ENCODE measurements at places on chromosomes 7 and 10.

DNA sequence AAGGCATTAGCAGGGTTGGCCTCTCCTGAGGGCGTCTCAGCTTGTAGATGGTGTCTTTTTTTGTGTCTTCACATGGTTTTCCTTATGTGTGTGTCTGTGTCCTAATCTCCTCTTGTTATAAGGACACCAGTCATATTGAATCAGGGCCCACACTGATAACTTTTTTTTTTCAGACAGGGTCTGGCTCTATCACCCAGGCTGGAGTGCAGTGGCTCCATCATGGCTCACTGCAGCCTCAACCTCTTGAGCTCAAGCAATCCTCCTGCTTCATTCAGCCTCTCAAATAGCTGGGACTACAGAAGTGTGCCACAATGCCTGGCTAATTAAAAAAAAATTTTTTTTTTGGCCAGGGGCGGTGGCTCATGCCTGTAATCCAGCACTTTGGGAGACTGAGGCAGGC is 41.3 kb upstream of the KMT2C start:
- DNase-seq, result no peak

DNA sequence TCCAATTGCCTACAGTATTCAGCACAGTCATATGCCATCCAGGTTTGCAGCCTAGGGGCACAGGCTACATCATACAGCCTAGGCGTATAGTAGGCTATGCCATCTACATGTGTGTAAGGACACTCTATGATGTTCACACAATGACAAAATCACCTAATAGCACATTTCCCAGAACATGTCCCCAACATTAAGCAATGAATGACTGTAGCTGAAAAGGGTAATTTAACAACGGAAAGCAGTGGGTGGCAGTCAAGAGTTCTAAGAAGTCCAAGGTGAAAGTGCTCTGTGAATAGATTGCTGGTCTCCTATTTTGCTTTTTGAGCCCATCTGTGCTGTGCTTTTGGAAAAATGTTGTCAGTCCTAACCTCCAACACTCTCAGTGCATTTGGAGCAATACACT is 162.6 kb downstream of the KLF6 start:
- no peak for DNase-seq

DNA sequence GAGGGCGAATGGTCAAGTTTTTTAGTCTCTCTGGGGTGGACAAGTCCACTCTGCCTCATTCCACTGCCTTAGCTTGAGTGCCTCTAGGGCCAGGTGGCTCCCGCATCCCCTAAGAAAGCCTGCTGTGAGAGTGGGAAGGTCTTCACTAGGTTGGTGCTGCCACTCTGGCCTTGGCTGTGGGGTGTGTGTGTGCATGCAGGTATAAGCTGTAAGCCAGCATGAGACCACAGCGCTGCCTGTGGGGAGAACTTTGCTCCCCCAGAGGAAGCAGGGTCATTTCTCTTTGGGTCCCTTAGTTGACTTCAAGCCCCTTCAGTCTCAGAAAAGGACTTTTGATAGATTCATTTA is 25.5 kb upstream of the PCBD1 start:
- DNase-seq, result no peak

DNA sequence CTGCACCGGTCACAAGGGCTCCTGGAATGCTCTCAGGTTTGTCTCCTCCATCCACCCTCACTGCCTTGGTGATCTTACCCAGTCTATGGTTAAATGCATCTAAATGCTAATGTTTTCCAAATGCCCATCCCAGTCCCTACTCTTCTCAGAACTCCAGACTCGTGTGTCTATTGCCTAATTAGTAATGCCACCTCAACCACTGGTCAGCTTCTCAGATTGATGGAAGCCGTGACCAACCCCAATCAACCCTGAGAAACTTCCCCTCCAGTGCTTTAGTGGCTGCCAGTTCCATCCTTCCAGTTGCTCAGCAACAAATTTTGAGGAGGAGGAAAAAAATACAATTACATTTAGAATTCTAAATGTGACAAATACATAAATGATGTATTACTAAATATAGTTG is 18.6 kb downstream of the NUDCD3 start:
- no peak for DNase-seq

- DNase-seq, result no peak
These were observed 20.8 kb upstream of the NRP1 start for GRCh38 chr10:33355274-33355673.

- no peak for DNase-seq
These were observed 445 bp upstream of the PVRIG start for GRCh38 chr7:100219271-100219737.

DNA sequence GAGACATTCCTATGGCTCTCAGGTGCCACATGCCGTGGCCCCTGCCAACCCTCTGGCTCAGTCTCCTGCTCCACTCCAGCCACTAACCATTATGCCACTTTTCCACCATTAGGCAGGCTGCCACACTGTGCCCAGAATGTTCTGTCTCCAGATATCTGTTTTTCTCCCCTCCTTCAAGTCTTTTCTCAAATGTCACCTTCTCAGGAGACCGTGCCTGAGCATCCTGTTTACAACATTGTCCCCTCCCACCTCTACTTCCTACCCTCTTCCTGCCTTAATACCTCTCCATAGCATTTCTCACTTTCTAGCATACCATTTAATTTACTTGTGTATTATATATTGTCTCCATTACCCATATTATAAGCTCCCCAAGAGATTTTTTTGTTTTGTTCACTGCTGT is 162.5 kb upstream of the LYZL2 start:
- no peak for DNase-seq

DNA sequence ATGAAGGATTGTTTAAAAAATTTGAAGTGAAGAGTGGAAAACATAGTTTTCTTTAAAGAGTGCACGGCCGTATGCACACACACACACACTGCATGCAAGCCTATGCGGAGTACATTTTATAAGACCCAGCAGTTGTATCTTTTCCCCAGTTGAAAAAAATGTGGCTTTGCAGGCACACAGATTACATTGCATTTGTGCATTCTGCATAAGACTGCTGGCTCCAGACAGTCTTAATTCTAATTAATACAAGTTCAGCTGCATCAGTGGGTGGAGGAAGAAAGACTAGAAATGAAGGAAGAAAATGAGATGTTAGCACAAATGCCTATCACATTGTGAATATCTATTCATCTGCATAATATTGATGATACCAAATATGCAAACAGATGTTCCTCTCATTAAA is 79.6 kb downstream of the FAM204A start:
- DNase-seq, result no peak

DNA sequence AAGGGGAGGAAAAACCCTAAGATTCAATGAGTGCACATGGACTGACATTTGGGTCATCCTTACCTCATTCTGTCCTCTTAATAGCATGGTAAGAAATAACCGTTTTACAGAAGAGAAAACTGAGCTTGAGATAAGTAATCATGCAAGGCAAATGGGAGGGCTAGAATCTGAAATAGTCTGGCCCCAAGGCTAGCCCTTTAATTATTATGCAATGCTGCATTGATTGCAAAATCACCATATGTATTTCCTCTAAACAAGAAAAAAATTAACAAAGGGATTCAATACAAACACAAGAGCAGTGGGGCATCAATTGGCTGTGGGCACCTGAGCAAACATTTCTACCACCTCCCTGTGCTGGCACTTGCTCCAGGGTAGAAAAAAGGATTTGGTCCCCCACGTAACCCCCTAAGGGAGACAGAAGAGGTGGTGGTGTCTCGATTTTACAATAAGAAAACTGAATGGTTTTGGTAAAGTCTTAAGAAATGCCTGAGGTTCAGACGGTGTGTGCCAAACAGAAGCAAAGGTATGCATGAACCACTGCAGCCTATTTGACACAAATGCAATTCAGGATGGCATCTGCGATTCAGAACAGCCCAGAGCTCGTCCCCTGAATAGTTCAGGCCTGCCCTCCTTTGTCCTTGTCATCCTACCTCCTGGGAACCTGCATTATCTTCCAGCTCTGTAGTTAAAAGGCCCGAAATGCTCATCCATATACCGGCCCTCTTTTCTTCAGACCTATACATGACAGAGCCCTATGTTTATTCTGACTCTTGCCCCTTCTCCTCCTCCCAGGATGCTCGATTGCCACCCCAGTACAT is 23.6 kb downstream of the PIP4K2A start:
- no peak for DNase-seq

DNA sequence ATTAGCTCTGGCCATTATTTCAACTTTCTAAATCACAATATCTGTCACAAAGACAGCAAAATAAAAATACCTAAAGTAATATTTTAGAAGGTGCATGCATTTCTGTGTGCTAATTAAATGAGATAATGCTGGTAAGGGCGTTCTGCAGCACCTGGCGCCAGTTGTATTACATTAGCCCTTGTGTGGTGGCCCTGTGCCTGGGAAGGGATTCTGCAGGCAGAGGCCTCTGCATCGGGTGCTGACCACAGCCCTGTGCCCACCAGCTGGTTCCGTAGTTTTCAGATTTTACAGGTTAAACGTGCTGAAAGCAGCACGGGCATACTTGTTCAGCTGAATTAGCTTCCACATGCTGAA is 157.7 kb upstream of the PRKCQ start:
- DNase-seq, result no peak

- DNase-seq, result no peak
These were observed 105.0 kb downstream of the PHTF2 start for GRCh38 chr7:77903597-77903996.

DNA sequence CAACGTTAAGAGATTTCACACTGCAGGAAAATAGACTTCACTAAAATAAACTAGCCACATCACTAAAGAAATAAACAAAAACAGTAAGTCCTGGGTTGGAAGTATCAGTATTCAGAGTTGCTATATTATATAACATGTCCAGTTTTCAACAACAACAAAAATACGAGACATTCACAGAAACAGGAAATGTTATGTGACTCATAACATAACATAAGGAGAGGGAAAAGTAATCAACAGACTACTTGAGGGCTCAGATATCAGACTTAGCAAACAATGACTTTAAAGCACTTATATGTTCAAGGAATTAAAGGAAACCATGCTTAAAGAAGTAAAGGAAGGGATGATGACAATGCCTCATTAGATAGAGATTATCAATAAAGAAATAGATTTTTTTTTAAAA is 73.5 kb upstream of the MKLN1 start:
- DNase-seq, result no peak

DNA sequence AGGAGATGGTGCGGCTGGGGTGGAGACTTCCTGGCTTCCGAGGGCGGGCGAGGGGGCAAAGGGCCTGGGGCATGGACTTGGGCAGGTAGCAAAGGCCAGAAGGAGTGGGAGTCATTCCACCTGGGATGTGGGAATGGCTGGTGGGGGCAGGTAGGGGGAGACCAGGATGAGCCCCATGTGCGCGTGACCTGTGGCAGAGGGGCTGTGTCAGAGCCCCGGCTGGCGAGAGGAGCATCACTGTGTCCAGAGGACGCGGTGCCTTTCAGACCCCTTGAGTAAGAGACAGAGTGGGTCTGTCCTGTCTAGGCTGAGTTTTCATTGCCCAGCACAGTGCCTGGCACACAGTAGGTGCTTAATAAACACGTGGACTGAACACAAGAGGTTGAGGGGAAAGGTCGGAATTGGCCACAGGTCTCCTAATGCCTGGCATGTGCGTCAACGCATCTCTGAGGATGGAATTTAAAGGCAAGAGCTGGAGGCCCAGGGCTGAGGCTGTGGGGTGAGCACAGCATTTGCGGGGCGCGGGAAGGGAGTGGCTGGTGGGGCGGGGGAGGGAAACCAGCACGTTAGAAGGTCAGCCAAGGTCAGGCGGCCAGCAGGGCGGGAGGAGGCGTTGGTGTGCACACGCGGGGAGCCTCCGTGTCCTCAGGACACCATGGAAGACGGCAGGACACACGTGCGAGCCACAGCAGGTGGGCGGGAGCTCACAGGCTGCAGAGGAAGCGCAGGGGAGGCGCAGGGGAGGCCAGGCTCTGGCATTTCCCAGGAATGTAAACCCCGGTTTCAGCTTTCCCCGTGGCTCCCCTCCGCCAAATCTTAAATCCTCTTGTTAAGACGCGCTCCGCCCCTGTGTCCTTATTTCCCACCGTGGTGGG is 51.8 kb downstream of the CUX1 start:
- no peak for DNase-seq

GRCh38 chr7:92987095-92987494 is 130.7 kb downstream of the SAMD9 start:
- DNase-seq, result peak; percentile 42

DNA sequence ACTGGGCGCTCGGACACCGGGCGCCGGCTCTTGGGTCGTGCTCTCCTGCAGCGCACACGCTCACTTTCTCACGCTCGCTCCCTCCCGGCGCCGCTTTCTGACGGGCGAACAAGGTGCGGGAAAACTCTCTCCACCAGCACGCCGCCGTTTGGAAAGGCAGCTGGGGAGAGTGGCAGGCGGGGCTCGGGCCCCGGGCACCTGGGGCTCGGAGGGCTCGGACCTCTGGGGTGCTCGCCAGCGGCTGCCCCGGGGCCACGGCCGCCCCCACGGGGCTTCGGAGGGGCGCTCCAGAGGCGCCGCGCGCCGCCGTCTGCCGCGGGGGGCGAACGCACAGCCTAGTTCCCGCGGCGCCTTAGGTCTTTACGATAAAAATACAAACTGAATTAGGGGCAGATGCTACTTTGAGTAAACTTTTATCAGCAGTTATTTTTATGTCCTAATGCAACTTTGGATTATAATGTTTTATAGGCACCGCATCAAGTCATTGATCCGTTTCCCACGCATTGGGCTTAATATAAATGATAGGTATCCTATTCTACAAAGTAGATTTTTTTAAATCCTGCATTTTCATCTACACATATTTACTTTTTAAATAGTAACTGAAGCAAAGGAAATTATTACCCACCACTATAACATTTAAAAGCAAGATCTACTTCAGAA is 535 bp upstream of the EPC1 start:
- no peak for DNase-seq

- no peak for DNase-seq
These were observed 65.7 kb downstream of the TNRC18 start for GRCh38 chr7:5357951-5358350.

DNA sequence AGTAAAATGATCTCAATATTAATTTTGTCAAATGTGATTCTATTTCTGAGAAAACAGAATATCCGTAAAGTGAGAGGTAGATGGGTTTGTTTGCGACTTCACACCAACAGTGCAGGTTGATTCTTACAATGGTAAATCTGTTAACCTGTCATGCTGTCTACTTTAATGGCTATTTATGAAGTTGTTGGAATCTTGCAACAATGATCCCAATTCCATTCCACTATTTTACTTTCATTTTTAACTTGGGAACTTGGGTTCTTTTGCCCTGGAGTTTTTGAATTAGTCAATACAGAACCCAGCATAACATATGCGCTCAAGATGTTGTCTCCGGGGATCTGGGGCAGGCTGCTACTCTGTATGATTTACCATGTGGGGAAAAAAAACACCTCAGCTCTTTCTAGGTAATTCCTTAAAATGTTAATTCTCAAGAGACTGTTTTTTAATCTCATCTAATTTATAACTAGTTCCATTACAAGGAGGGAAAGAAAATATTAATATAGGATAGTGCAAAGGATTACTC is 1.2 kb downstream of the LGI1 start:
- no peak for DNase-seq

GRCh38 chr7:114973147-114973546 is 51.3 kb downstream of the MDFIC start:
- DNase-seq, result no peak

GRCh38 chr7:123502201-123502600 is 32.2 kb downstream of the IQUB start:
- no peak for DNase-seq

GRCh38 chr7:97479740-97480290 is 252.1 kb upstream of the TAC1 start:
- no peak for DNase-seq

- DNase-seq, result no peak
These were observed 94.2 kb downstream of the HIP1 start for GRCh38 chr7:75644589-75644988.

- DNase-seq, result no peak
These were observed 52.1 kb downstream of the SUFU start for GRCh38 chr10:102555781-102556328.
